ENCODE measurements at places on chromosomes 5 and 9.

- no peak for DNase-seq
Measured at GRCh38 chr5:41264019-41264418, 50.7 kb upstream of the C6 start.

DNA sequence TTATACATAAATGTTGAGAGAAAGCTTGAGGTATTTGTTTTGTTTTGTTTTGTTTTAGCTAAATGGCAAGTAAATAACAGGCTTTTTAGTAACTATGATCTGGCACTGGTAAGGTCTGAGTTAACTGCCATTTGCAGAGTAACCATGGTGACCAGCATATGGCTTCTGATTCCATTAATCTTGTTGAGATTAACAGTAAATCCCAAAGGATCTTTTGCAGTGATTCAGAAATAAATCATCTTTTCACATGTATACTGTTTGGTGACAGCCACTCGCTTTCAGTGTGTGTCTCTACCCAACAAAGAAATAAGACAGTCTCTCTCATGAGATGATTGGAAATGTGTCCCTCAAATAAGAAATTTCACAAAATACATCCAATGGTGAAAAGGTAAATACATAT lies 235.6 kb downstream of the RAB3C start:
- DNase-seq: no peak

DNA sequence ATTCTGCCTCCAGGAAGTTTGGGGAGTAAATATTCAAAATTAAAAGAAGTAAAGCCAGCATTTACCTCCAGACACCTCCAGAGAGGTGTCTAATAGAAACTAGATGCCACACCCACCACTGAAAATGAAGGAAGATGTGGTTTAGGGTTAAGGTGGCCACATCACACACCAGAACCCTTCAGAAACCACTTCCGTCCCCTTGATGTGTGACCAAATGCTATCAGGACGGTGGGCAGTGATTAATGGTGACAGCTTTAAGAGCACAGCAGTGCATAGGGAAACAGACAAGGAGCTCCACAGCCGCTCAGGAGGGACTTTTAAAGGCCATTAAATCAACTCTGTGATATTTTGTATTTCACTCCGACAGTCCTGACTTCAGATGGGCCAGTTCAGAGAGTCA lies 295.2 kb downstream of the BRINP1 start:
- no peak for DNase-seq

GRCh38 chr9:69554945-69555344 lies 117.2 kb downstream of the APBA1 start:
- DNase-seq: no peak

GRCh38 chr5:35122819-35123218 lies 75.1 kb upstream of the AGXT2 start:
- no peak for DNase-seq

DNA sequence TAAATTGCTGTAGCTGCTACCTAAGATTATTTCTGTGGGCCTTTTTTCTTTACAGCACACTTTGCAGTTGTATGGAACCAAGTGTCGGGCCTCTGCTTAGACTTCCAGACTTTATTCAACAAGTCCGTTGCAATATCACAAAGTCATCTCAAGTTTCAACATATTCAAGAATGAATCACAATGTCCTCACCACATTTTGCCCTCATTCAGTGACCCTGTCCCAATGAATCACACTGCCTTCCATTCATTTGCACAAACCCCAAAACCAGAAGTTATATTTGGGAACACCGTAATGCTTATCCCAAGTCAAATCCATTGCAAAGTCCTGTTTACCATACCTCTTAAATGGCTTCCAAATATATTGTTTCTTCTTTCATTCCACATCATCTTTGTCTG lies 439.6 kb downstream of the CSNK1G3 start:
- DNase-seq: no peak

- no peak for DNase-seq
Measured at GRCh38 chr5:79959407-79959806, 31.7 kb downstream of the MTX3 start.

- no peak for DNase-seq
Measured at GRCh38 chr5:80905405-80905804, 54.8 kb upstream of the RASGRF2 start.

- DNase-seq: no peak
Measured at GRCh38 chr9:20398536-20399338, 223.6 kb downstream of the MLLT3 start.

- no peak for DNase-seq
Measured at GRCh38 chr5:172999372-172999973, 15.9 kb downstream of the ATP6V0E1 start.

- no peak for DNase-seq
Measured at GRCh38 chr5:29649321-29649720, 1544.2 kb upstream of the CDH6 start.

DNA sequence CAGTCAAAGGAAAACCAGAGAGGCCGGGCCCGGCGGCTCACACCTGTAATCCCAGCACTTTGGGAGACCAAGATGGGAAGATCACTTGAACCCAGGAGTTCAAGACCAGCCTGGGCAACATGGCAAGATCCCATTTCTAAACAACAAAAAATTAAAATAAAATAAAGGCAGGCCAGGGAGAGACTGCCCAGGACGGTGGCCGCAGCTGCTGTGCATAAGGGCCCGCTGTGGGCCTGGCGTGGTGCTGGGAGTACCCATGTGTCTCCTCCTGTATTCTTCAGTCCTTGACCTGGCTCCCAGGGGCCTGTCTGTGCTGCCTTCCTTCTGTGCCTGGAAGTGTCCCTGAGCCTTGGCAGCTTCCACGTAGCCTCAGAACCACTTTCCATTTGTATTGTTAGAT lies 56.8 kb upstream of the CNOT6 start:
- no peak for DNase-seq

GRCh38 chr5:154937186-154937717 lies 759 bp downstream of the GEMIN5 start:
- DNase-seq: no peak

GRCh38 chr5:158923799-158924551 lies 175.7 kb downstream of the EBF1 start:
- DNase-seq: no peak

DNA sequence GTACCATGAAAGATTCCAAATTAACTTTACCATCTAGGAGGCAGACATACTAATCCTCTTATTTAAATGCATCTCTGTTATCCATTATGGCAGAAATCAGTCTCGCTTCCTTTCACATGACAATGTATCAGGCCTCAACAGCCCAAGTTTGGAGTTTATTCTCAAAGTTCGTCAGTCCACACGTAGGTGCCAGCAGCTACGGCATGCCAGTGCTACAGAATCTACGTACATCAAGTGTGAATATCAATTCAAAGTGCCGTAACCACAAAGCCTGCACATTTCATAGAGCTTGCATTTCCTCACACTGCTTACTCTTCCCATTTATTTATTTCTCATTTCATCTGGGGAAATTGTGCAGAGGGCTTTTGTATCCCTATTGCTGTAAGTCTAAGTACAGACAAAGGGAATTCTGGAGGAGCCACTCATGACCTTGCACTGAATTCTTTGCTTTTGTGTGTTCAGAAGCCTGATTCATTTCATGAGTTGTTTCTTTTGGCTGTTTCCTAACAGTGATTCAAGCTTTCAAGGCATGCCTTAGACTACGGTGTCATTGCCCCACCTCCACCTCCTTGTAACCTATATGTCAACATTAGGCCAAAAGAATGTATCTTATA lies 10.0 kb downstream of the ENC1 start:
- DNase-seq: no peak

- DNase-seq: no peak
Measured at GRCh38 chr9:135109650-135110049, 22.2 kb downstream of the OLFM1 start.

GRCh38 chr5:131990716-131991115 lies 20.7 kb downstream of the ACSL6 start:
- no peak for DNase-seq

DNA sequence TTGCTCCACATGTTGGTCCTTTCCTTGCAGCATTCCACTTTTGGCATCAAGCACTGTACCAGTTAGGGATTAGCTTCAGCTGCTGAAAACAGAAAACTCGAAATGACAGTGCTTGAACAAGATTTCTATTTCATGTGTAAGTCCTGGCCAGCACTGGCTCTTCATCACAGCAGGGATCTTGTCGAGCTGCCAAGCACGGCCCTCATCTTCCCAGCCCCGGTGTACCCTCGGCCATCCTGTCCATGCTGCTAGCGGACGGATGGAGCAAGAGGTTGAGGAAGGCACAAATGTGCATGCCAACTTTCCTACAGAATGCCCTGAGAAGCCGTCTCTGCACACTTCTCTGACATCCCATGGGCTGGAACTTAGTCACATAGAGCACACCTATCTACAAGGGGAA lies 130.6 kb downstream of the TENT4A start:
- DNase-seq: no peak

DNA sequence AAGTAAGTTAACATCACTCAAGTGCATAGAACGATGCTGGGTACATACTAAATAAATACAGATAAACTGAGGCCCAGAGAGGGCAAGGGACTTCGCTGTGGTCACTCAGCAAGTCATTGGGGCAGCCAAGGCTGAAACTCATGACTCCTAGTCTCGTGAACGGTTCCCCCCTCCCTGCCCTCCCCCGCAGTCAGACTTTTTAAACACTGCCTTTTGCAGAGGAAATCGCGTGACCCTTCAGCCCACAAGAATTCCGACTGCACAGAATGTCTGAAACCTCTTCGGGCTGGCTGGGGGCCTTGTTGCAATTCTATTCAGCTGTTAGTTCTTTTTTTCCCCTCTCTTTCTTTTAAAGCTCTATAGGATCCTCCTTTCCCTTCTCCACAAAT lies 28.1 kb downstream of the NEK6 start:
- DNase-seq: peak; percentile 91

- no peak for DNase-seq
Measured at GRCh38 chr5:31887556-31887955, 248.6 kb downstream of the PDZD2 start.

GRCh38 chr5:69415584-69415958 lies 655 bp downstream of the MARVELD2 start:
- DNase-seq: no peak

GRCh38 chr9:108163321-108164005 lies 673.9 kb upstream of the KLF4 start:
- DNase-seq: no peak

DNA sequence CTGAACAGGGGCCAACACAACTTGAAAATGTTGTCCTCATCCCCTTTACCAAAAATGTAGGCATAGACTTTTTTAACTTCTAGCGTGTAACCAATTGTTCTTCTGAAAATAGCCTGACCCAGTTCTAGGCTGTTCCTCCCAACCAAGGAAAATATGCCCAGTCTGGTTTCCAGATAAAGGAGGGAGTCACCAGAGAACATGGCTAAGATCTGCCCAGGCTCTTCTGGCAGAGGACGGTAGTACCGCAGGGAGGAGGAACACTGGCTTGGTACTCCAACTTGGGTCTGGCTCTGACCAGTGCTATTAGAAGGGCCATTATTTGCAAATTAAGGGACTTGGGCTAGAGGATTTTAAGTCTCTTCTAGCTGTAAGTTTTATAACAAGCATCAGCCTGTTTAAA lies 63.1 kb downstream of the GRAMD2B start:
- no peak for DNase-seq

GRCh38 chr9:31639451-31639850 lies 745.0 kb upstream of the ACO1 start:
- DNase-seq: no peak

- DNase-seq: peak; percentile 65
Measured at GRCh38 chr5:178535299-178536175, 54.7 kb downstream of the COL23A1 start.

- no peak for DNase-seq
Measured at GRCh38 chr9:26171691-26172090, 493.4 kb upstream of the TUSC1 start.
